Right ventricle myocardium superior (tissue), 1 donor: ENCODE measurements at places on chromosomes 16 and 17. TPM values are rescaled to one million over a fixed set of nuclear protein-coding genes. Genes with fewer than 3 reads are reported as not detected.

DNA sequence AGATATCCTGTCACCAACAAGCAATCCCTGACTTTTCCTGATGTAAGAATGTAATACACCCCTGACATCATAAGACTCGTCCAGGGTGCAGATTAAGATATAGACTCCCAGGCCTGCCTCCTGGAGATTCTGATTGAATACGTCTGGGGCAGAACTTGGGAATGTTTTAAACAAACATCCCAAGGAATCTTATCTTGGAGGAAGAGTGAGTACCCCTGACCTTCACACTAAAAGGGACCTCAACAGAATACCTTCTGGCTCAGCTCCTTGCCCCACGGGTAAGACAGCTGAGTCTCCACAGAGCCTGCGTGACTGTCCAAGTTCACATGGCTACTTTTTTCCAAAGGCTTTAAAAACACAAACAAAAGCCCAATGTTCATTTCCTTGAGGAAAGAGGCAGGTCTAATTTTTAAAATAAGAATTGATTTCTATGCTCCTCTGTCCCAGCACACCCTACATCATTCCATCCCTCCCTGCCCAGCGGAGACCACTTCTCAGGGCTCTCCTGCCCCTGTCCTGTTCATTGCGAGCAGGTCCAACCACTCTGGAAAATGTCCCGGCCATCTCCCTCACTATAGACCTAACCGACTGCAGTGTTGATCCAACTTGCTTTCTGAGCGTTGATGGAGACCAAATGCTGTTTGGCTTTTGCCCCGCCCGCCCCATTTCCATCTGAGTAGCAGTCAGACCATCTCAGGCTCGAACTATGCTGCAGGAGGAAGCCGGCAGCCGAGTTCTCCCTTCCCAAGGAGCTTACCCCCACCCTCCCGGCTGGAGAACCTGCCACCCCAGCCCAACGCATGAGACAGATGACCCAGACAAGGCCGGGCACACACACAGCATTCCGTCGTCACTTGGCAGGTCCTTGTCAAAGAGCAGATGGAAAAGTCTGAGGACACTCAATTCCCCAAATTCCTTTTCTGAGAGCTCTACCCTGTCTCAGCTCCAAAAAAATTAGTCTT is 44.1 kb upstream of the MYH10 start:
- peak; percentile 82 for DNase-seq

GRCh38 chr17:49365667-49366066 is 3.6 kb upstream of the ZNF652 start:
- no peak for DNase-seq

GRCh38 chr17:36901506-36901905 is 35.8 kb upstream of the LHX1 start:
- DNase-seq = no peak

KRT24 gene
- total RNA-seq = not detected

CASKIN2 gene
- 33.3 TPM for total RNA-seq
